Colonic mucosa (tissue), 4 donors: ENCODE measurements at places on chromosomes 7 and 10. TPM values are rescaled to one million over a fixed set of nuclear protein-coding genes. Genes with fewer than 3 reads are reported as not detected.

The PITX3 gene
- total RNA-seq: not detected

The CDHR1 gene
- 99.3 TPM for total RNA-seq

GRCh38 chr7:101066833-101067177 is 18.5 kb upstream of the TRIM56 start:
- H3K36me3 ChIP-seq: no peaks in the 10 kb centered on the region
- no peak overlapping the region for H3K27ac ChIP-seq

DNA sequence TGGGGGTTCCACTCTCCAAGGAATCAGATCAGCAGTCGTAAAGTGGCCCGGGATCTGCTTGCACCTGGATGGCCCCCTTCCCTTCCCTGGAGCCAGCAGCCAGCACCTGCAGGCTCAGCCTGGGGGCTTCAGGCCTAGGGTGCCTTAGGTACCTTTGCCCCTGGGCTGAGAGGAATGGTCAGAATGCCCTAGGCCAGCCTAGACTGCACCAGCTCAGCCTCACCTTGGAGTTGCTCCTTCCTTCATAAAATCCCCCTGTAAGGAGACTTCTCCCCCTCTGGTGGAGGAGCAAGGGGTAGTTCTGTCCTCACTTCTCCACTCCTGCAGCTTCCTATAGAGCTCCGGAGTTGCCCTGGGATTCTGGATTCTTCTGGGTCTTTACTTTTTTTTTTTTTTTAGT is 32.4 kb upstream of the LBX1 start:
- no peak for DNase-seq
- peaks cover 8% of the 10 kb centered on the region for H3K27me3 ChIP-seq
- no peak overlapping the region for H3K4me3 ChIP-seq

The CRTAC1 gene
- total RNA-seq: 1.4 TPM

The PRKAR2B gene
- total RNA-seq: 9.3 TPM

DNA sequence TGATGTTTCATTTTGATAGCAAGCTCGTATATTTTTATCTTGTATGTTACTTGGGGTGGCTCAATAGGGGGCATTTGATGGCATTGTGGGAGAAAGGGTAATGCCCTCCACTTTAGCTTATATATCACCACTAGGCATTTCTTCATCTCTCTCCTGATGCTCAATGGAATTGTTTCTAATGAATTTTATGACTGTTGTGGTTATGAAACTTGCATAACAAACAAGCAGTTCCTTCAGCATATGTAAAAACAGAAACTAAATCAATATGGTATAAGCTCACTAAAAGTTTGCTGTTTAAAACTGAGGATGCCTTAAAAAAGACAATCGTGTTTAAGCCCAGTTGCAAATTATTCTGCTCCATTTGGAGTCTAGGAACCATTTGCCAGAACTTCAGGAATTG is 75.5 kb downstream of the CDK14 start:
- no peak overlapping the region for H3K4me3 ChIP-seq
- no peaks in the 10 kb centered on the region for H3K4me1 ChIP-seq
- no peak overlapping the region for H3K27ac ChIP-seq
- H3K27me3 ChIP-seq: no peaks in the 10 kb centered on the region
- H3K36me3 ChIP-seq: no peaks in the 10 kb centered on the region
- DNase-seq: no peak

DNA sequence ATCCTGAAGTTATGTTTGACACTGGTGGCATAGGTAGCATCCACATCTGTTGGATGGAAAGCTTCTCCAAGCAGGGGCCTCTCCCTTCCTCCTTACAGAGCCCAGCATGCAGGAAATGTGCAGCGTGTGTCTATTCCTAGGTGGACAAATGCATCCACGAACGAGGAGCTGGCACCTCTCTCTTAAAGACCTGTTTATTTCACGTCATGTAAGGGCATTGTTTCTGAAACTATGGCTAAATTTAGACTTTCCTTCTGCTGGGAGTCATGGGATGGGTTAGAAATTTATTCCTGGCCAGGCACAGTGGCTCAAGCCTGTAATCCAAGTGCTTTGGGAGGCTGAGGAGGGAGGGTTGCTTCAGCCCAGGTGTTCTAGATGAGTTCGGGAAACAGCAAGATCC is 208.4 kb upstream of the SVIL start:
- DNase-seq: no peak
- H3K27ac ChIP-seq: no peak overlapping the region
- no peaks in the 10 kb centered on the region for H3K27me3 ChIP-seq
- H3K4me1 ChIP-seq: no peaks in the 10 kb centered on the region
- H3K36me3 ChIP-seq: no peaks in the 10 kb centered on the region

DNA sequence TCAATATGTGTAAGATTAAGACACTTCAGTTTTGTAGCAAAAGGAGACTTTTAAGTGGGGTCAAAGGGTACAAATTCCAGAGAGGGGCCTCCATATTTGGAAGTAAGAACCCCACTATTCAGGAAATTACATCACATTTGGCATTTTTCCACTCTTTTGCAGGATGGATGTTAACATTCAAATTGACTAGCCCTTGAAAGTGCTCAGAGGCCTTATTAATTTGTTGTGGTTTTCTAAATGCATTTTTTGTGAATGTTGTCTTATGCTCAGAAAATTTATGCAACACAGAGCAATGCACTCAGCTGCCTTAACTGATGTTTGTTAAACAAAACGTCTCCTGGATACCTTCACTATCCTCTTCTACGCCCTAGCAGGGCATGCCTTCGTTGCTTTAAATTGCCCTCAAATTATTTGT is 50.9 kb upstream of the PDLIM1 start:
- no peak overlapping the region for H3K27ac ChIP-seq
- no peaks in the 10 kb centered on the region for H3K4me1 ChIP-seq
- no peak overlapping the region for H3K4me3 ChIP-seq
- H3K27me3 ChIP-seq: no peaks in the 10 kb centered on the region
- H3K36me3 ChIP-seq: no peaks in the 10 kb centered on the region
